Stimulated activated CD8-positive, alpha-beta memory T cell treated with anti-CD3 and anti-CD28 coated beads, Interleukin-4, amount 100 ng/mL, for 1 hour (primary cell): ENCODE measurements at places on chromosomes 4 and X.

DNA sequence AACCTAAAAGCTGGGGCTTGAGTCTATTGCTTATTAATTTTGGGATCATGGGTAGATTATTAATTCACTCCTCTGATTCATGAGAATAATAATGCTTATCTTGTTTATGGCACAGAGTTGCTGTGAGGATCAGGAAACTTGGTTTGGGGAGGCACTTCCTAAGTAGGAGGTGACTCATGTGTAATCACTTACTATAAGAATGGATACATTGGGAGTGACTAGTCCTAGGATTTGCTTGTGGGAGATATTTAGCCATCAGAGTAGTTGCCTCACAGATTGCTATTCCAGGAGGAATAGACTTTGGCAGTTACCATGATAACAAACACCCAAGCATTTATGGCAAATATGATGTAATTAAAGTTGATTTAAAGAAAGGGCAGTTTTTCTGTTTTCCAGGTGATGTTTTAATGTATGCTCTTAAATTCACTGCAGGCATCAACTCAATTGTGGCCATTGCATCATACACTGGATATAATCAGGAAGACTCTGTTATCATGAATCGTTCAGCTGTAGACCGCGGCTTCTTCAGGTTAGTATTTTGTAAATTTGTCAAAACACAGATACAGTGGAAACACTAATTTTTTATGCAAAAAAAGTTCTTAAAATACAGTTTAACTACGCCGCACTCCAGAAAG, 41.9 kb downstream of the POLR2B start:
- no peak for DNase-seq

DNA sequence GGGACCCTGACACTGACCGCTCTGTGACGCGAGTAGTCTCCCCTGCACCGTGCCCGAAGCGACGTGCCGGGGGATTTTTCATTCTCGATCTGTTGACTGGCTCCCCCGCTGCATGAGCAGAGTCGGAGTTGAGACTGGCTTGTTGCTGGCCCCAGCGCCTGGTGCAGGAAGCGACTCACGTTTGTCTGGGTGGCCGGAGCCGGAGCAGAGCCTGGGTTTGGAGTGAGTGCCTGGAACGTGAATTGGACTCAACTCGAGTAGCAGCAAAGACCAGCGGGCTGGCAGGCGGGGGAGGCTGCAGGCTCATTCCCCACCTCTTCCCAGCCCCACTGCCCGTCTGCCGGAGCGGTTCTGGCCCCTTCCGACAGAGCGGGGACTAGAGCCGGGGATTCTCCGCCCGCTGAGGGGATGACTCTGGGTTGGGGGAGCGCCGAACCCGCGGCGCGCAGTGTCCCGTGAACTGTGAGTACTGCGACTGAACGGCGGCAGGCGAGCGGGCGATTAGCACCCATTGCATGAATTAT, 554 bp downstream of the PCDH7 start:
- DNase-seq, result no peak

GRCh38 chr4:172845281-172845680, 323.3 kb upstream of the GALNT7 start:
- DNase-seq, result no peak

GRCh38 chr4:18641334-18641733, 619.8 kb upstream of the LCORL start:
- no peak for DNase-seq

- no peak for DNase-seq
Observed at GRCh38 chrX:137427816-137428215, 138.1 kb upstream of the ZIC3 start.

GRCh38 chr4:10144479-10144878, 27.9 kb upstream of the WDR1 start:
- no peak for DNase-seq

- no peak for DNase-seq
Observed at GRCh38 chr4:114077610-114078009, 98.2 kb upstream of the ARSJ start.

- DNase-seq, result no peak
Observed at GRCh38 chr4:177070533-177071058, 239.1 kb upstream of the NEIL3 start.

DNA sequence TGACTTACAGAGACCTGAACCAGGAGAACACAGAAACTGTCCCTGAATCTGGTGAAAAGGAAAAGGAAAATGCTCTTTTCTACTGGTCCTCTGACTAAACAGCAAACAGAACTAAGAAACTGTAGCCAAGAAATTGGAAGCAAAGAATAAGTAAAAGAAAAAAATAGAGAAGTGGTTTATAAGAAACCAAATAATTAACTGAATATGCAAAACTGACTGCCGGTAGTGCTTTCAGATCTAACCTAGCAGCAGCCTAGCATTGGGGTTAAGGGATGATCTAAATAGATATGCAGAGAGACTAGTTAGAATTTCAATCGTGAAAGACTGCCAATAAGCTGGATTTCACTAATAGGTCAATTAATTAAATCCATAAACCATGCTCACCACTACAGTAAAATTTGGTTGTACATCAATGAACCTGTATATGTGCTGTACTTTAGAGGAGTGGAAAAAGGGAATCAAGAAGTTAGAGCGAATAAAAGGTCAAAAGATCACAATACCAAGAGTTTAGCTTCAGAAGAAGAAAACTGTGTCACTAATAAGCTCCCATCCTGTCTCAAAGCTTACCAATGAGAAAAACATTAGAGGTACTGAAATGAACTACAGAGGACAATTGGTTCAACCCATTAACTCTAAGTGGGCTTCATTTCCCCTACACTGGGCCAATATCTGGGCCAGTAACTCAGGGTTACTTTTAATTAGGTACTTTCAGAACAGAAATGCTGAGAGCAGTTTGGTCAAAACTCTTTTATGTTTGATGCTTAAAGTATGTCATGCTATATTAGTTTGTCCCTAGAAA, 53.6 kb downstream of the KLHL13 start:
- DNase-seq, result no peak

GRCh38 chr4:151004222-151004621, 10.9 kb downstream of the LRBA start:
- DNase-seq, result no peak

DNA sequence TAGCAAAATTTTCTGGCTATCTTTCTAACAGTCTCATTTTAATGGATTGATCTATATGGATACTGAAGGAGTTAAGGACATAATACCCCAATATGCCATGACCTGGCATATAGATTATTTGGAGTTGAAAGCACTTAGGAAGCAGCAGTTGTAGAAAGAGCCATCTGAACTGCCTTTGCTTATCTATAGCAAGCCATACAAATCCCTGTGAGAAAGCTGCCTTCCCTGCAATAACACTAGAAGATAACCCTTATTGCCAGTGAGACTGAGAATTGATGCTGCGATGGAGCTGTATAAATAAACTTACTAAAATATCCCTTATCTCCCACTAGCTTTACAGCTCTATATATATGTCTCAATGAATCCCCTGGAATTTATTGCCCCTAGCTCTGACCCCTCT, 346.3 kb downstream of the TECRL start:
- DNase-seq, result no peak

- no peak for DNase-seq
Observed at GRCh38 chr4:1202526-1203011, 30.2 kb upstream of the SPON2 start.

DNA sequence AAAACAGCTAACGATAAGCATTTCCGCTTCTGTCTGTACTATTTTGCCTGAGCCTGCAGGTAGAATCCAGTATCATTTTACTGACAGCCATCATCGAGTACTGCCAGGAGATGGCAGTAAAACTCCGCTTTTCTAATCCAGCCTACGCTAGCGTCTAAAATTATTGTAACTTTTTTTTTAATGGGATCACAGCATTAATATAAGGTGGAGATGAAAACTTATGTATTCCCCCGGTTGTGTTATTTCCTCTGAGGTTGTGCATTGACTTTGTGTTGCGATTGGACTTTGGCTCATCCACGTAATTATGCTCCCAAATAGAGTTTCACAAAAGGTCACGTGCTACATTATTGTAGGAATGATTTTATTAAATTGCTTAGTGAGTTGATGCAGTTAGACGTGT, 248.1 kb downstream of the C4orf33 start:
- no peak for DNase-seq

DNA sequence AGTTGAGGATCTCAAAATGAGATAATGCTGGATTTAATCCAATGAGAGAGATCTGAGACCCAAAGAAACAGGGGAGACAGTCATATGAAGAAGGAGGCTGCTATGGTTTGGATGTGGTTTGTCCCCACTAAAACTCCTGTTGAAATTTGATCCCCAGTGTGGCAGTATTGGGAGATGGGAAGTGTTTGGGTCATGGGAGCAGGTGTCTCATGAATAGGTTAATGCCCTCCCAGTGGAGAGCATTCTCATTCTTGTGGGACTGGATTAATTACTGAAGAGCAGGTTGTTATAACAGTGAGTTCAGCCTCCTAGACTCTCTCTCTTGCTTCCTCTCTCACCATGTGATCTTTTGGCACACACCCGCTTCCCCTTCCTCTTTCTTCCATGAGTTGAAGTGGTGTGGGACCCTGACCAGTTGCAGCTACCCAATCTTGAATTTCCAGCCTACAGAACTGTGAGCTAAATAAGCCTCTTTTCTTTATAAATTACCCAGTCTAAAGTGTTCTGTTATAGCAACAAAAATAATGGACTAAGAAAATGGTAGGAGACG, 70.3 kb downstream of the PPEF2 start:
- no peak for DNase-seq

GRCh38 chr4:108068442-108068841, 78.8 kb downstream of the HADH start:
- DNase-seq, result no peak

GRCh38 chr4:5632571-5632970, 75.8 kb downstream of the EVC2 start:
- no peak for DNase-seq
